ENCODE measurements at places on chromosomes 2 and 18. TPM values are rescaled to one million over a fixed set of nuclear protein-coding genes. Genes with fewer than 3 reads are reported as not detected.
A peak's percentile ranks its signal among the peaks of the same experiment; 100 is the strongest.

GRCh38 chr2:132999421-132999820 lies 329.4 kb upstream of the LYPD1 start:
- no peaks in the 10 kb centered on the region for H3K27me3 ChIP-seq
- no peak overlapping the region for H3K27ac ChIP-seq
- H3K4me1 ChIP-seq = no peaks in the 10 kb centered on the region
- no peak overlapping the region for H3K4me3 ChIP-seq
- no peaks in the 10 kb centered on the region for H3K36me3 ChIP-seq

GALNT13 gene
- total RNA-seq = not detected

DNA sequence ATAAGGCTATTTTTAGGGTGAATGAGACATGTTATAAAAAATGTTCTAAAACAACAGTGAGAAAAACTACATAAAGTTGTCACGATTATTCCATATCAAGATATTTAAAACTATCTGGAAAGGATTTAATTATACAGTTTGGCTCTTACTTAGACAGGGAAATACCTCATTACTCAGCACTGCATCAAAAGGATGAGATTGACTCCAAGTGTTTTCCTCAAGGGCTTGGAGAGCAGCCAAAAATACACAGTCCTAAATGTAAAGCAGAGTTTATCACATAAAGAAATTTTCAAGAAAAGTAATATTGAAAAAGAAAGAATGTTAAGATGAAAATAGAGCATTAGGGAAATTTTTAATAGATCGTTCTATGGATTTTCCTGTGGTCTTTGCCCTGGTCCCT lies 285.5 kb upstream of the NETO1 start:
- H3K4me3 ChIP-seq = no peak overlapping the region
- no peak for DNase-seq
- no peaks in the 10 kb centered on the region for H3K36me3 ChIP-seq
- peaks cover 10% of the 10 kb centered on the region for H3K4me1 ChIP-seq
- H3K27ac ChIP-seq = no peak overlapping the region

GRCh38 chr18:8794156-8794933 lies 89.0 kb downstream of the MTCL1 start:
- peak overlapping the region; percentile 86 for H3K27ac ChIP-seq
- no peaks in the 10 kb centered on the region for H3K27me3 ChIP-seq
- no peak for DNase-seq
- peaks cover 10% of the 10 kb centered on the region for H3K36me3 ChIP-seq
- H3K4me1 ChIP-seq = peaks cover 53% of the 10 kb centered on the region

GRCh38 chr2:172252154-172252553 lies 149.5 kb upstream of the DLX2 start:
- H3K36me3 ChIP-seq = no peaks in the 10 kb centered on the region
- H3K4me1 ChIP-seq = peaks cover 56% of the 10 kb centered on the region
- peak overlapping the region; percentile 12 for H3K27ac ChIP-seq
- no peak overlapping the region for H3K4me3 ChIP-seq
- H3K27me3 ChIP-seq = no peaks in the 10 kb centered on the region

DNA sequence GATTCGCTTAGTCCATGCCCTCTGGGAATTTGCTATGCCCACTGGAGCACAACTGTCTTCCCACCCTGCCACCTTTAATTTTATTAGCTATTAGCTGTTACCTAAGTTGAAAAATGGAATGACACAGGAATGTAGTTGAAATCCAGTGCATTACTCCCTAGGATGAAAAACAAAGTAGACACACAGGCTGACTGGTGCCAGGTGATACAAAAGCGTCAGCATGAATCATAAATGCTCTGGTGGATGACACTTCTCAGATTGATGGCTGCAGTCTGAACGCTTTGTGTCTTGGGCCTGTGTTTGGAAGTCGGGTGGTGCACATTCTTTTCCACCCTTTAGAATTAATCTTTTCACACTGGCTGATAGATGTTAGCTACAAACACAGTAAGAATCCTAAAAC lies 802.0 kb downstream of the DCC start:
- no peak overlapping the region for H3K4me3 ChIP-seq
- no peak overlapping the region for H3K27ac ChIP-seq
- H3K27me3 ChIP-seq = no peaks in the 10 kb centered on the region
- no peaks in the 10 kb centered on the region for H3K4me1 ChIP-seq
- no peaks in the 10 kb centered on the region for H3K36me3 ChIP-seq
- no peak for DNase-seq

- no peak overlapping the region for H3K27ac ChIP-seq
- H3K4me1 ChIP-seq = no peaks in the 10 kb centered on the region
- no peak overlapping the region for H3K4me3 ChIP-seq
- H3K27me3 ChIP-seq = peaks cover 5% of the 10 kb centered on the region
- H3K36me3 ChIP-seq = no peaks in the 10 kb centered on the region
- no peak for DNase-seq
Observed at GRCh38 chr2:206241736-206242135, 32.7 kb upstream of the ZDBF2 start.

DNA sequence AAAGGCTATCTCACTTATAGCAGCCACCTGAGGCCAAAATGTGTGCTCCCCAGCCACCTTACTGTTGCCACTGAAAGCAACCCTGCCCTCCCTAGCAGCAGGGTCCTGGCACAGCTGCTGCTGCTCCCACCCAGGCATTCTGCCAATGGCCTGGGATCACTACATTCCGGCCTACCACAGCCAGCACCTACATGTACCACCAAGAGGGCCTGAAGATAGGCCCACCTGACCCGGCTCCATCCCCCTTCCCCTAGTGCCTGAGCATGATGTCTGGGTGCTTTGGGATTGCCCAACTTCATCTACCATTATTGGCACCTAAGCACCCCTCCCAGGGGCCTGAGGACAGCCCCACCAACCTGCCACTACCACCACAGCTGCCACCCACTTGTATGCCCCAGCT lies 34.6 kb upstream of the PAX3 start:
- no peak overlapping the region for H3K4me3 ChIP-seq
- no peaks in the 10 kb centered on the region for H3K27me3 ChIP-seq
- no peaks in the 10 kb centered on the region for H3K4me1 ChIP-seq
- no peak overlapping the region for H3K27ac ChIP-seq
- peaks cover 7% of the 10 kb centered on the region for H3K36me3 ChIP-seq

XDH gene
- total RNA-seq = 0.23 TPM

DNA sequence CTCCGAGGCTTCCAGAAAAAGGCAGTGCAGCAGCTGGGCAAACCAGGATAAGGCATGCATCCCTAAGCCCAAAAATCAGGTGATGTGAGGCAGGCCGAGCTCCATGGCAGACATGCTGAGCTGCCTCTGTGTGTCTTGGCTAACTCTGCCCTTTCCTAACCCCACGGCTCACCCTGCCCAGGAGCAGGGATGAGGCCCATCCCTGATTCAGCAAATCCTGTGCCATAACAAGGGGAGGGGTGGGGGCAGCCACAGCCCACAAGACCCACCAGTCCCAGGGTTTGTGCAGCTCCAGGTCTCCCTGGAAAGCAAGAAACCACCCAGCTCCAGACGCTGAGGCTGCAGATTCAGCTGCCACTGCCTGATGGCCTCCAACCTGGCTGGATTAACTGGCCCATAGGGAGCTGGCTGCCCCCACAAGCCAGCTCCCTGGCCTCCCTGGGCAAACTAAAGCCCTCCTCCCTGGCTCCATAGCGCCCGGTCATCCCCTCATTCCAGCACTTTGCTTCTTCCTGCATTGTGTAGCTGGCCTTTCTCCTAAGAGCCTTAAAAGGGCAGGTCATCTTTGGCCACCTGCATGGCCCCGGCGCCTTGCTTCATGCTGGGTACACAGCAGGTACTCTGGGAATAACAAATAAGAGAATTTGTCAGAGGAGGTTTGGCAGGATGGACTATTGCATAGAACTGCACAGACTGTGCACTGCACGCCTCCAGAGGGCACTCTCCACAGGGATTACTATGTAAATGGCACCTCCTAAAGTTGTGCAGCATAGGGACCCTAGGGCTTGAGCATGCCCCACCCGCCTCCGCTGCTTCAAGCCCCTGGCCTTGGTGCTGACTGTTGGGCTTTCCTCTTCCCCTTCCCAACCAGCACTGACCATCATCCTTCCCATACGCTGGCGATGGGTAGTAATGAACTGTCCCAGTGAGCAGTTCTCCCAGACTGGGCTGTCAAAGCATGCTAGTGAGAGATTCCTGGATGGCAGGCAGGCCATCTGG lies 10.7 kb downstream of the STEAP3 start:
- H3K4me3 ChIP-seq = no peak overlapping the region
- H3K27me3 ChIP-seq = no peaks in the 10 kb centered on the region
- no peaks in the 10 kb centered on the region for H3K36me3 ChIP-seq
- no peak overlapping the region for H3K27ac ChIP-seq
- peaks cover 71% of the 10 kb centered on the region for H3K4me1 ChIP-seq

KYNU gene
- not detected for total RNA-seq

GRCh38 chr2:121187351-121187981 lies 97.5 kb downstream of the TFCP2L1 start:
- H3K36me3 ChIP-seq = peaks cover 2% of the 10 kb centered on the region
- peaks cover 12% of the 10 kb centered on the region for H3K27me3 ChIP-seq
- no peak overlapping the region for H3K27ac ChIP-seq
- no peak overlapping the region for H3K4me3 ChIP-seq

DNA sequence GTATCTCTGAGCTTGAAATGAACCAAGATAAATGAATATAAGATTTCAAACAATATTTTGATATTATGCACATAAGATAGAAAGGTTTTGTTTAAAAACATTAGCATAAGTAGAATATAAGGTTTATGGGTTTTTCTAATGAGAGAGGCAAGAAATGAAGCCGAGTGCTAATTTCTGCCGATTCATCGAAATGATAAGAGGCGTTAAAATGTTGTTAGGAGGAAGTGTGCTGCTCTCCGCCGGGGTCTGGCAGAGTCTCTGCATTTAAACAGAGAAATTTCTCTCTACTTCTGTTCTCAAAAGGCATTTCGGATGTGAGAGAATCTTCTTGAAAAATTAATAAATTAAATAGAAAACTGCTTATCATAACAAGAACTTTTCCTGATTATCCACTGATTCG lies 83.6 kb downstream of the MRPS9 start:
- peaks cover 12% of the 10 kb centered on the region for H3K27me3 ChIP-seq
- DNase-seq = no peak
- H3K27ac ChIP-seq = no peak overlapping the region
- H3K4me1 ChIP-seq = no peaks in the 10 kb centered on the region
- H3K36me3 ChIP-seq = no peaks in the 10 kb centered on the region

- no peaks in the 10 kb centered on the region for H3K27me3 ChIP-seq
- peak overlapping the region; percentile 1 for H3K4me3 ChIP-seq
- H3K27ac ChIP-seq = no peak overlapping the region
Observed at GRCh38 chr2:341017-341542, 53.2 kb upstream of the ALKAL2 start.

GRCh38 chr2:96397756-96398530 lies 62.4 kb downstream of the NCAPH start:
- H3K36me3 ChIP-seq = no peaks in the 10 kb centered on the region
- no peaks in the 10 kb centered on the region for H3K4me1 ChIP-seq
- DNase-seq = no peak
- H3K4me3 ChIP-seq = no peak overlapping the region
- H3K27ac ChIP-seq = no peak overlapping the region

RIOK3 gene
- 50.3 TPM for total RNA-seq

GRCh38 chr2:172834881-172835280 lies 99.2 kb downstream of the RAPGEF4 start:
- H3K4me3 ChIP-seq = no peak overlapping the region
- no peaks in the 10 kb centered on the region for H3K36me3 ChIP-seq

UBXN2A gene
- total RNA-seq = 19.0 TPM

KHK gene
- total RNA-seq = 1.3 TPM

DNA sequence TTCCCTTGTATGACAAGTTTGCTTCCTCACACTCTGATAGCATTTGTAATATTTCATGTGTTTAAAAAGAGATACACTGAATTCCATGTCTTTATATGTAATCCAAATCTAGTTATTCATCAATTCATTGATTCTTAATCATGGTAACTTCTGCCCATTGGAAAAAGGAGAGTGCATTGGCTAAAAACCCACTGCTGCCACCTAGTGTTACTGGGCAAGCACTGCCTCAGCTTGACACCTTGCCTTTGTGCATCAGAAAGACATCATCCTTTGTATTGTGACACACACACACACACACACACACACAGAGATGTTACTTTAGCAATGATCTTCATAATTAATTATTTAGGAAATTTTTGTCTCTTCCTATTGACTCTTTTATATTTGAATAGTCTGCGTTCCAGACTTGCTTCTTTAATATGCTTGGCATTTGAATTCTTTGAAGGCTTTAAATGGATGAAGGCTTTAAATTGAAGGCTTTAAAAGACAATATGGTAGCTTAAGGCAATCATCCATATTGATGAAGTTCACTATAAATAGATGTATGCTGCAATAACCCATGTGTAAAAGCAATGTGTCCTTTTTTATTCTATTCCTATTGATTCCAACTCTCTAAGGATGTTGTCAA lies 414.2 kb upstream of the CHST9 start:
- no peak overlapping the region for H3K4me3 ChIP-seq
- no peak overlapping the region for H3K27ac ChIP-seq
- DNase-seq = no peak
- peaks cover under 1% of the 10 kb centered on the region for H3K4me1 ChIP-seq
- H3K36me3 ChIP-seq = no peaks in the 10 kb centered on the region
- peaks cover under 1% of the 10 kb centered on the region for H3K27me3 ChIP-seq

- no peaks in the 10 kb centered on the region for H3K27me3 ChIP-seq
- no peak for DNase-seq
- no peak overlapping the region for H3K4me3 ChIP-seq
Observed at GRCh38 chr18:35038881-35039491, 2.2 kb upstream of the MAPRE2 start.

- H3K4me3 ChIP-seq = no peak overlapping the region
- H3K36me3 ChIP-seq = no peaks in the 10 kb centered on the region
- H3K4me1 ChIP-seq = peaks cover 5% of the 10 kb centered on the region
Observed at GRCh38 chr2:150997066-150997465, 264.6 kb downstream of the RBM43 start.

BMP10 gene
- not detected for total RNA-seq

DNA sequence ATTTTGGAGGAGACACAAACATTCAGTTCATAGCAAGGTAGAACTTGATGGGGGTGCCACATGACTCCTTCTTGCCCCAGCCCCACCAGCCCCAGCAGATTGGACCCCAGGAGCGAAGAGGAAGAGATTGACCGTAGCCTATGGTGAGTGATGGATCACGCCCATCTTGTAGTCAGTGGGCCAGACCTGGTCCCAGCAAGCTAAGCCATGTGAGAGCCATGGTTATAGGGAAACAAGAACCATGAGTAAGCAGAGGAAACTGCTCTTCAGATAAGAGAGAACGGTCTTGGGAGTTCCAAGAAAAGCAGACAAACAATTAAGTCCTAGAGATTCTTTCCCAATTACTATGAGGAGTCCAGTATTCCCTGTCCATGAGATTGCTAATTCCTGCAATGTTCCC lies 4.6 kb upstream of the TCF4 start:
- no peaks in the 10 kb centered on the region for H3K27me3 ChIP-seq
- peaks cover 8% of the 10 kb centered on the region for H3K4me1 ChIP-seq
- no peaks in the 10 kb centered on the region for H3K36me3 ChIP-seq
- DNase-seq = no peak
- no peak overlapping the region for H3K4me3 ChIP-seq
- H3K27ac ChIP-seq = no peak overlapping the region

- H3K4me3 ChIP-seq = no peak overlapping the region
- no peak for DNase-seq
- peaks cover 30% of the 10 kb centered on the region for H3K4me1 ChIP-seq
- H3K27ac ChIP-seq = no peak overlapping the region
Observed at GRCh38 chr2:199464606-199465352, 7.0 kb upstream of the SATB2 start.
